ENCODE measurements at places on chromosomes 3 and 15.

DNA sequence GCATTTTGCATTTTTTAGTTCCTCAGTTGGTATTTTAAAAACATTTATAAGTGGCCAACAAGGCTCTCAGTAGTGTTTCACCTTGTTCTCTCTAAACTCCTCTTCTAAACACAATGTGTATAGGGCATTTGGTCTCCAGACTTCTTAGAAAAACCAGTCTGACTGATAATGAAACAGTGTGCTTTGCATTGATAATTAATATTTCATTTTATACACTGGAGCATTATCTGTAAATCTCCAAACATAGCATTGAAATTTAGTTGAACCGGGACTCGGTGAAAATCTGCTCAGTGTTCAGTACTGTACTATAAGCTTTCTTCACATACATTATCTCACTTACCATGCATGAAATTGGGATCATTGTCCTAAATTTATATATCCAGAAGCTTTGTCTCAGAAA lies 53.6 kb downstream of the SETD5 start:
- DNase-seq, result no peak

- DNase-seq, result peak; percentile 58
Measured at GRCh38 chr15:68818769-68819494, 1.8 kb downstream of the ANP32A start.

DNA sequence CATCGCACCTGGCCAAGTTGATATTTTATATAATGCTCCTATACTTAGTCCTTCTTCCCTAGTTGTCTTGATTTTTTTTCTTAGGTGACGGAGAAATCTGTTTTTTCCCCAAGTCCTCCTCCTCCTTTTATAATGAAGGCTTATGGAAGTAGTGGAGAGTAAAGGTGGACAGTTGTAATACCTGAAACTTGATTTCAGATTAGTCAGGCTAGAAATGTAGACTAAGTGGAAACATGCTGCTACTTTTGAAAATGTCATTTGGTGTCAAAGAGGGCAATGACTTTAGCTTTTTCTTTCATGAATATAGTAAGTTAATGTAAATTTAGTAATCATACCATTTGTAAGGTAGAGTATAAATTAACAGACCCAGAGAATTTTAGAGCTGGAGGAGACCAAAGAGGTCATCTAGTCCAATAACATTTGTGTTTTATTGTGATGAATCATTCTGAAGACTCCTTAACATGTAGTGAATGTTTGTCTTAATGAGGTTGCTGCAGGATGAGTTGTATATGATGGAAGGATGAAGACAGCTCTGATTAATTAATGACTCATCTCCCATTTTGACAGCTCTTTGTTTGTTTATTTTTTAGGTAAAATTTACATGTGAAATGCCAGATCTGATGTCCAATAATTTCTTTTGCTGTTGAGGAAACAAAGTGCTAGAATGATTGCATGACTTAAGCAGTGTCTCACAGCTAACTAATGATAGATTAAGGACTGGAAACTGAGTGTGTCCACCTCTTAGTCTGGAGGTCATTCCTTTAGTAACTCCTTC lies 8.7 kb downstream of the CTDSPL2 start:
- DNase-seq, result no peak

DNA sequence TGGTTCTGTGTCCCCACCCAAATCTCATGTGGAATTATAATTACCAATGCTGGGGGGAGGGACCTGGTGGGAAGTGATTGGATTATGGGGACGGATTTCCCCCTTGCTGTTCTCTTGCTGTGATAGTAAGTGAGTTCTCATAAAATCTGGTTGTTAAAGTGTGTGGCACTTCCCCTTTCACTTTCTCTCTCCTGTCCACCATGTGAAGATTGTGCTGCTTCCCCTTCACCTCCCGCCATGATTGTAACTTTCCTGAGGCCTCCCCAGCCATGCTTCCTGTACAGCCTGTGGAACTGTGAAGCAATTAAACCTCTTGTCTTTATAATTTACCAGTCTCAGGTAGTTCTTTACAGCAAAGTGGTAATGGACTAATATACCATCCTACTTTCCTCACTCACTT lies 289.6 kb downstream of the EFHB start:
- no peak for DNase-seq

GRCh38 chr3:167870759-167871158 lies 135.2 kb downstream of the SERPINI1 start:
- no peak for DNase-seq

DNA sequence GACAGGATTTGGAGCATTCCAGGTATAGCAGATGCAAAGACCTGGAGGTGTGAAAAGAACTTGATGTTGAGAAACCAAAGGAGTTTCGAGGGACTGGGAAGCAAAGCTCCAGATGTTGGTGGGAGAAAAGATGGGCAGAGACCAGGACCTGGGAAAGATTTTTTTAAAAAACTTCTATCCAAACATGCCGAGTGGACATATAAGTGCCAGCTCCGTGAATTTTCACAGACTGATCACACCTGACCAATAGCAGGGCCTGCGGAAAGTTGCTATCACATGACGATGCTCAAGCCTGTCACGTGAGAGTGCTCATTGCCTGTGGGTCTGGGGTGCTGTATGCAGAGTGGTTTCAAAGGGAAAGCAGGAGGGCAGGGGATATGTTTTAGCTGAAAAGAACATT lies 19.9 kb downstream of the SMAD6 start:
- DNase-seq, result no peak

- DNase-seq, result no peak
Measured at GRCh38 chr3:103609472-103609871, 1174.7 kb downstream of the ZPLD1 start.

- peak; percentile 61 for DNase-seq
Measured at GRCh38 chr3:50121072-50122032, 32.6 kb downstream of the RBM5 start.

DNA sequence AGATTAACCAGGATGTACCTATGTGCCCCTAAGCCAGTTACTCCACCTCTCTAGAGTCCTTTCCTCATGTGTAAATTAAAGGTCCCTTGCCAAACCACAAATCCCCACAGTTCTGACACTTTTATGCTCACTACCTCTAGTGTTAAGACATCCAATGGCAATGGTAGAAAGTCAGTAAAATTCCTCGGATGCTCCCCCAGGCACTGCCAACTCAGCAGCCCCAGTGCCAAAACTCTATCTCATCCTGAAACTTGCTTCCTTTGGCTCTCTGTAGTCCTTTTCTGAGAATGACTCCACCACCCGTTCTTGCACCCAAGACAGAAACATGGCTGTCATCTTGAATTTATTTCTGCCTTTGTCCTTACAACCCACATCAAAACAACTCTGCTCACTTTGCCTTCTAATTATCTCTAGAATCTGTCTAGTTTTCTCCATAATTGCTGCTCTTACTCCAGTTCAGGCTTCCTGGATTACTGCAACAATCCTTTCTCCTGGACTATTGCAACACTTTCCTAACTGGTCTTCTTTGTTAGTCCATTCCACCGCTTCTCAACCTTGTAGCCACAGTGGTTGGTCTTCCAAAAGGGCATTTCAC lies 41.6 kb downstream of the MB21D2 start:
- no peak for DNase-seq

- no peak for DNase-seq
Measured at GRCh38 chr15:27172821-27173220, 201.8 kb downstream of the GABRG3 start.

GRCh38 chr3:49591615-49592014 lies 37.3 kb downstream of the BSN start:
- DNase-seq, result no peak

DNA sequence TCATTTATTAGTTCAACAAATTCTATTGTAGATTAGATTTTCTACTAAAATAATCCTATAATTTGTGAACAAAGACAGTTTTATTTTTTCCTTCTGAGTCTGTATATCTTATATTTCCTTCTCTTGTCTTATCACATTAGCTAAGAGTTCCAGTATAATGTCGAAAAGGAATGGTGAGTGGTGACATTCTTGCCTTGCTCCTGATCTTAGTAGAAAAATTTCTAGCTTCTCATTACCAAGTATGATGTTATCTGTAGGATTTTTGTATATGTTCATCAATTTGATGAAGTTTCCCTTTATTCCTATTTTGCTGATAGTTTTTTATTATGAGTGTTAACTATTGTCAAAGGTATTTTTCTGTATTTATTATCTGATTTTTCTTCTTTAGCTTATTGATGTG lies 756.6 kb upstream of the BCHE start:
- no peak for DNase-seq

- DNase-seq, result no peak
Measured at GRCh38 chr3:10474847-10475246, 30.5 kb downstream of the ATP2B2 start.

DNA sequence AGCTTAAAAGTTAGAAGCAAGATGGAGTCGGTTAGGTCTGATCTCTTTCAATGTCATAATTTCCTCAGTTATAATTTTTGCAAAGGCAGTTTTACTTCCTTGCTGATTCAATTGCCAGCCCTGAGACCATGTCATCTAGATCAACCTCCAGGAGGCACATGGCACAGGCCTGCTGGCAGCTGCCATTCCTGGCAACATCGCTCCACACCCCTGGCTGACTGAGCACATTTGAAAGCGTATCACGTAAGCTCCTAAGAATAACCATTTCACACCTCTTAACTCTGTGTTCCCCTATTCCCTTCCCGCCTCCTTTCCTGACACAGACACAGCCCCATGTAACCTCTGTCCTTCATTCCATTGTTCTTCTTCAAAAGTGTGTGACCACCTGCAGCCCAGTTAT lies 313.9 kb upstream of the CTNNB1 start:
- DNase-seq, result no peak

- DNase-seq, result no peak
Measured at GRCh38 chr3:123048480-123049237, 18.2 kb upstream of the PDIA5 start.

DNA sequence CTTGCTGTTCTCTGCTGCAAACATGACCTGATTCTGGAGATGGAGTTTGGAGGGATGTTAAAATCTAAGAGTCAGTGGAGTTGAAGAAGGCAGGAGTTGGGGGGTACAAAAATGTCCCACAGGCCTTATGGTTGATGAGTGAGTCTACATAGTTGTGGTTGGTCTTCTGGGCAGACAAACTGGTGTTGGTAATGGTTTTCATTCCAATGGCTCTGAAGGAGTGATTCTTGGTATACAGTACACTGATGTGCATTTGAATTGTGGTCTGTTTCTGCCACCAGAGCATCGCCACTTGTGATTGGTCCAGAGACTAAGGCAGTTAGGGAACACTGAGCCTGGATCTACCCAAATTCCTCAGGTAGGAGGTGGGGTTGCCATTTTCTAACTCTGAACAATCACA lies 514.1 kb upstream of the CFAP20DC start:
- no peak for DNase-seq

GRCh38 chr15:87369269-87369668 lies 887.3 kb downstream of the NTRK3 start:
- no peak for DNase-seq

DNA sequence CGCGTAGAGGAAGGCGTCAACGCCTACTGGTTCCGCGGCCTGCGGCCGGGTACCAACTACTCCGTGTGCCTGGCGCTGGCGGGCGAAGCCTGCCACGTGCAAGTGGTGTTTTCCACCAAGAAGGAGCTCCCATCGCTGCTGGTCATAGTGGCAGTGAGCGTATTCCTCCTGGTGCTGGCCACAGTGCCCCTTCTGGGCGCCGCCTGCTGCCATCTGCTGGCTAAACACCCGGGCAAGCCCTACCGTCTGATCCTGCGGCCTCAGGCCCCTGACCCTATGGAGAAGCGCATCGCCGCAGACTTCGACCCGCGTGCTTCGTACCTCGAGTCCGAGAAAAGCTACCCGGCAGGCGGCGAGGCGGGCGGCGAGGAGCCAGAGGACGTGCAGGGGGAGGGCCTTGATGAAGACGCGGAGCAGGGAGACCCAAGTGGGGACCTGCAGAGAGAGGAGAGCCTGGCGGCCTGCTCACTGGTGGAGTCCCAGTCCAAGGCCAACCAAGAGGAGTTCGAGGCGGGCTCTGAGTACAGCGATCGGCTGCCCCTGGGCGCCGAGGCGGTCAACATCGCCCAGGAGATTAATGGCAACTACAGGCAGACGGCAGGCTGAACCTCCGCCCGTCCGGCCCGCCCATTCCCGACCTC lies 4.1 kb downstream of the ISLR2 start:
- peak; percentile 41 for DNase-seq

DNA sequence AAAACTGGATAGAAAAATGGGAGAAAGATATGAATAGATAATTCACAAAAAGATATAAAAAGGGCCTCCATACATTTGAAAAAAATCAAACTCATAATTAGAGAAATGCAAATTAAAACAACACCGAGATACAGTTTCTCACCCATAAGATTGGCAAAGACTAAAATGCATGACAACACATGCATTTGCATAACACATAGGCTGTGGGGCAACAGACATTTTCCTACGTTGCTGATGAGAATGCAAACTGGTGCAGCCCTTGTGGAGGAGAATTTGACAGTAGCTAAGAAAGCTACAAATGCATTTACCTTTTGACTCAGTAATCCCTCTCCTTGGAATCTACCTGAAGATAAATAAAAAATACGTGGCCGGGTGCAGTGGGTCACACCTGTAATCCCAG lies 11.4 kb upstream of the CAND2 start:
- DNase-seq, result no peak

DNA sequence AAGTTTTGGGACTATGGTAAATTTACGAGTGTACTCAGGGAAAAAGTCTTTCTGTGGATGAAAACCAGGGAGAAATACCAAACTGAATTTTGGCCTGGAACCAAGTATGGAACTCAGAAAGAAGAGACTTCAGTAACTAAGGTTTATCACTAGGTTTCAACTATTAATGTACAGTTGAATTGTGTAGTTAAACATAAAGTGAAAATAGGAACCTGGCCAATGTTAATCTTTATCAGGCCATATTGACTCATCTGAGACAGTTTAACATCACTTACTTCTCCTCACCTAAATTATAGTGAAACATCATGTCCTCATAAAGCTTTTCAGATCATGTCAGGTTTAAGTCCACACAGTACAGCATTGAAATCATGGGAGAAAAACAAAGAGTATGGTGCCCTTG lies 197.7 kb downstream of the LSAMP start:
- no peak for DNase-seq

DNA sequence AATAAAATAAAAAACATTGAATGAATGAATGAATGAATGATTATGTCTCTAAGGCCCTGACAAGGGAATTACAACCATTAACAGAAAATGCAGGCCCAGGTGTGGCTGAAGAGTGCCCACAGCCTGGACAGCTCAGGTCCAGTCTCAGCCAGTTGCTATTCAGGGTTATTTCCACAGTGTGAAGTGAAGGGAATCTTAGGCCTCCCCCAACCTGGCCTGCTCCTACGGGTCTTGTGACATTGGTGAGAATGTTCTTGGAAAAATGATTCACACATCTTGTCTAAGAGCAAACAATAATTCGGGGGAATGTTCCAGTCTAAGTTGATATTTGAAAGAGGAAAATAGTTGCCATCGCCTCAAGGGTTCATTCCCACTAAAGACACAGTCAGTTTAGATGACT lies 37.0 kb downstream of the MINDY4B start:
- DNase-seq, result no peak

GRCh38 chr15:71186267-71186666 lies 71.0 kb downstream of the THSD4 start:
- no peak for DNase-seq

- no peak for DNase-seq
Measured at GRCh38 chr3:4730719-4731118, 237.6 kb downstream of the ITPR1 start.

DNA sequence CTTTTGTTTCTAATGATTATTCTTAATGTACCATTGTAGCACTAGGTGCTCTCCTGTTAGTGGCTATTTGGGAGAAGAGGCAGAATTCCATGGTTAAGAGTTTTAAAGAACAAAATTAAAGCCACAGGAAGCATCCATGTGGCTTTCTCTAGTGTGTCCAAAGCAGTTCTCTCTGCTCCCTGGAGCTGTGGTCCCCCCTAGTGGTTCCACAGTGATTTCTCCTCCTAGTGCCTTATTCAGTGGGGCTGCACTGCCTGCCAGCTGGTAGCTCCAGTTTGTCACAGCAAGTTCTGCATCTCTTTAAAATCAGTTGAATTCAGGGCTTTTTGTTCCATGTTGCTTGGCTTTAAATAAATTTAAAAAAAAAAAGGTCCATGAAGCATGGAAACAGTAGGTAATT lies 39.6 kb upstream of the FAM98B start:
- DNase-seq, result no peak

Measured in activated B cell treated with CpG ODN at 0.5 μM for 24 hours (primary cell).